ENCODE measurements at places on chromosomes 5 and 9.

DNA sequence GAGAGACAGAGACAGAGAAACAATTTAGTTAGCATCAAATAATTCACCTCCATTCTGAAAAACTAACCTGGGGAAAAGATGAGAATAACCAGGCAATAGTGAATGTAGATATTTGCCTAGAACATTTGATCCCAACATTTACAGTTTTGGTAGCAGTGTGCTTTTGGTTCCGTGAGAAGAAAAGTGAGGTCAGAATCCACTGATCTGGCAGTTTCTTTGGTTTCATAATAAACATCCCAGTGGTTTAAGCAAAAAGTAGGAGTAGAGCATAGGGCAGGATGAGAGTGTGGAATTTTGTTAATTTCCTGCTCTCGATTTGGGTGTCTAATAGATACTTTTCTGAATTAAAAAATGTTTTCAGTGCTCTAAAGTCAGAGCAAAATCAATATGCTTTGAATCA, 887.0 kb downstream of the NR2F1-AS1 start:
- no peak for DNase-seq

- DNase-seq = peak; percentile 69
Measured at GRCh38 chr5:10563945-10564837, at the start of gene ANKRD33B. Gene ANKRD33B (plus strand): TSS chr5:10564070. CDS start chr5:10564468, 398 bp downstream.

DNA sequence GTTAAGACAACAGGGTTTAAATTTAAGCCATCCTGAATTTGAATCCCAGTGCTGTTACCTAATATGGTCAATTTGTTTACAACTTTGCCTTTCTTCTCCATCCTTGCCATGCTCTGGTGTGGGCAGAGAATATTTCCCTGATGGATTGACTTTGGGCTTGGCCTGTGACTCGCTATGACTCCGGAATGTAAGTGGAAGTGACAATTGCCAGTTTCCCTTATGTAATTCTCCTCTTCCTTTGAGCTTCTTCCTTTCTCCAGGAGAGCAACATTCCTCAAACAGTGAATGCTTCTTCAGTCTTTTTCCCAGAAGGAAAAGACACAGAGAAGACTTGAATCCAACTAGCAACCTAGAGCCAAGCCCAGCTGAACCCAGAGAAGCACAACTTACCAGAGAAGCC, 159.1 kb downstream of the LURAP1L start:
- DNase-seq = no peak

DNA sequence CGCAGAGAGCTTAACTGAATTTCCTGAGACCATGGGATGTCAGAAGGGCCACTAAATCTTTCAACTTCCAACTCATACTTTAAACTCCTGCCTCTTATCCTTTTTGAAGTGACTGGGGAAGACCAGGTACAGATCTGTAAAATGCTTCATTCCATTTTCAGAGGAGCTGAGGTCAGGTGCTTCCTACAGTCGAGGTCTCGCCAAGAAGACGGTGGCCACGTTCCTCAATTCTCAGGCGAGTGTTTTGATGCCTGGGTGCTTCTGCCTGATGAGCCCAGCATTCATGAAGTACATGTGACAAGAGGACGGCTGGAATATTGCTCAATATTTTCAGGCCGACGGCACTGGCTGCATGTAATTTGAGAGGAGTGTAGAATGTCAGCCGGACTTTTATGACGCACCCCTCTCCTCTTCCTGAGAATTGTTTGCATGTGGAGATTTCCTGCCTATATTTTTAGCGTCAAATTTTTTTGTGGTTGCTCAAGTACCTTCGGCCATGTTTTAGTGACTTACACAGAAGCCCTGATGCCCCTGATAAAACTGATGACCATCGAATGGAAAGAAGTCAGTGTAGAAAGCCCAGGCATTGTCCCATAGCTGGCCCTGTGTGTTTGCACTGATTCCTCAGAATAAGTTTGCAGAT, 38.8 kb upstream of the GLRX start:
- DNase-seq = no peak

GRCh38 chr5:135263022-135263668, 135.9 kb downstream of the MACROH2A1 start:
- DNase-seq = no peak

GRCh38 chr9:116499986-116500871, 186.9 kb upstream of the TRIM32 start:
- DNase-seq = no peak

DNA sequence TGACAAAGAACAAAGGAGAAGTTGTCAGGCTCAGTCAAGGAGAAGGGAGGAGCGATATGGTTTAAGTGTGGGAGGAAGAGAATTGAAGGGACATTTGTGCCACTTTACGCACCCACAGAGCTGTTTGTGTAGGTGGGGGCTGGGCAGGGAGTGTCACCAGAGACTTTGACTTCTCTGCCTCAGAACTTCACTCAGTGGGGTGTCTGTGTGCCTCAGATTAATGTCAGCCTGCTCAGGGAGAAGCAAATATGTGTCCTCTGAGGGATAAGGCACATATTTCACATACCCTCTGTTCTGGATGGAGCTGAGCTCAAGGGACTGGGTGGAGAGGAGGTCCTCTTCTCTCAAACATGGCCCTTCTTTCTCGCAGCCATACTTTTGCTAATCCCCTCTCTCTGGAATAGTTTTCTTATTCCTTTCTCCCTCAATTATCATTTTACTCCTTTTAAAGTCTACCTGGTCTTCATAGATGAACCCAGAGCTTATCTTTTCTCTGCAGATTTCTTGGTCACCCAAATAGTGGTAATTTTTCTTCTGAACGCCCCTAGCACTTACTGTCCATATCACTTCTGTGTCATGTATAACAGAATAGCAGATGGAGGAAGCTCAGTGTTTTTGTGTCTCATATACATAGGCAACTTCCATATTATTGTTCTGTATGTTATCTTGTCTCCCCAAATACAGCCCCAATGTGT, 77.0 kb downstream of the IQGAP2 start:
- no peak for DNase-seq

- no peak for DNase-seq
Measured at GRCh38 chr9:124839612-124840299, 13.5 kb upstream of the WDR38 start.

All from activated T-cell treated with anti-CD3 and anti-CD28 coated beads for 1 hour (primary cell).